ENCODE measurements at places on chromosomes 11 and 22. TPM values are rescaled to one million over a fixed set of nuclear protein-coding genes. Genes with fewer than 3 reads are reported as not detected.
A peak's percentile ranks its signal among the peaks of the same experiment; 100 is the strongest.

Gene VPREB1
- total RNA-seq = not detected

Gene OR4D5
- not detected for total RNA-seq

- no peak for DNase-seq
These were observed 19.6 kb upstream of the CAT start for GRCh38 chr11:34419158-34419557.

DNA sequence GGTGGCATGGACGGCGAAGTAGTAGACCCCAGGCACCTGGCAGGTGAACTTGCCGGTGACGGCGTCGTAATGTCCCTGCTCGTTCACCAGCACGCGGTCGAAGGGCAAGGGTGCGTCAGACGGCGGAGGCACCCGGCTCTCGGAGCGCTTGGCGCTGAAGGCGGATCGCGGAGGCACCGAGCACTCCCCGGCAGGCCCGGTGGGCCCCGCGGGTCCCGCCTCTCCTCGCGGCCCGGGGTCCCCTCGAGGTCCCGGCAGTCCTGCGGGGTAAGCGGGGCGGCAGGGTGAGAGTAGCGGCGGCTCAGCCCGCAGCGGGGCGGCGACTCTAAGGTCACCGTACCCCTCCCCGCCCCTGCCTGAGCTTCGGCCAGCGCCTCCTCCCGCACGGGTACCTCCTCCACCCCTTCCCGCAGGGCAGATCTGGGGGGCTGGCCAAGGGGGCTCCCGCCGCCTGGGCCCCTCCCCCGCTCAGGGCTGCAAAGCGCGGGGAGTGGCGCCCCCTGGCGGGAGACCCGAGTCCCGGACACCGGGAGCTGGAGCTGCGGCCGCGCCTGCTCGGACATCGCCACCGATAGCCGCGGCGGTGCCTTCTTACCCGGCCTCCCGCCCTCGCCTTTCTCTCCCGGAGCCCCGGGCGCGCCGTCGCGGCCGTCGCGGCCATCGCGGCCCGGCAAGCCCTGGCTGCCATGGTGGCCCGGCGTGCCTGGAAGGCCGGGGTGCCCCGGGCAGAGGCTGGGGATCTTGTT lies 921 bp downstream of the C1QTNF5 start:
- DNase-seq = peak; percentile 85

- DNase-seq = peak; percentile 46
These were observed 66.9 kb downstream of the NFAM1 start for GRCh38 chr22:42365111-42365865.
